ENCODE measurements at places on chromosomes 16 and 17.

GRCh38 chr16:81526199-81526598 lies 81.6 kb downstream of the CMIP start:
- DNase-seq: no peak

GRCh38 chr16:47732523-47733111 lies 271.5 kb downstream of the PHKB start:
- no peak for DNase-seq

DNA sequence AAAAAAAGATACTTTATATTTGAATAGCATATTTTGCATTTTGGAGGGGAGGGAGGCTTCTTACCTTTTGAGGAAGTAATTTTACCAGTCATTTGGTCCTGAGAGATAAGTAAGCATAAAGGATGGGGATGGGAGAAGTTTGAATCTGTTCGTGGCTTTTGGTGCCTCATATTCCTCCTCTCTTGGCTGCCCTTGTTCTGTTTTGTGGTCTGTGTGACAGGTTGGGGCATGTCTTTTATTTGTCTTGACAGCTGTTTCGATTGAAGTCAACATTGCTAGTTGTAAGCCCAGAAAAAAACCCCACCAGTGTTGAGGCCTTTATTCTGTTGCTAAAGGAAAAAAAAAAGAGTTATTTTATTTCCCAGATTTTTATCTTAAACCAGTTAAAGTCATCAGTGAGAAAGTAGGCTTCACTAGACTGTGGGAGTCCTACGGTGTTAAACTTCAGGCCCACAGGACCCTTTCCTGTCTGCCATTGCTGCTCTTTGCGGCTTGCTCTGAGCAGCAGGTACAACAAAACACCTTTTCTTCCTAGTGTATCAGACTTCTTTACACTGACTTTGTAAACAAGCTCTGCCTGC lies 11.4 kb downstream of the SLC7A6 start:
- DNase-seq: no peak

DNA sequence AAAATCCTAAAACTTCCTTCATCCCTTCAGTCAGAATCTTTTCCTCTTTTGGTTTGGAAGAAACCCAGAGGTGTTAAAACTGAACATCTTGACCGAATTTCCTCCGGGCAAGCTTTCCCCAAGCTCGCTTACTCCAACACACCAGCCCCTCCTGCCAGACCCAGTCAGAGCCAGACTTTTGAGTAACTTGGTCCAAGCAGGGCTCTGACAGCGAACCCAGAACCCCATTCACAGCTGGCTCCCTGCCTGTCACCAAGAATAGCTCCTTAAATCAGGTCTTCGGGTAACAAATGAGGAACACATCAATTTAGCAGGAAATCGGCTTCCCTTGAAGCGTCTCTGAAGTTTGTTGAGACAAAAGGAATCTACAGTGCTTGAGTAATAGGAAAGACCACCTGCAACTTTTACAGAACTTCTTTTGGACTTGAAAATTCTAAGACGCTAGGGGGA lies 27.3 kb downstream of the GAS7 start:
- no peak for DNase-seq

GRCh38 chr17:83067071-83067717 lies 12.2 kb upstream of the METRNL start:
- no peak for DNase-seq

GRCh38 chr17:46135126-46135812 lies 58.0 kb downstream of the KANSL1 start:
- DNase-seq: no peak

DNA sequence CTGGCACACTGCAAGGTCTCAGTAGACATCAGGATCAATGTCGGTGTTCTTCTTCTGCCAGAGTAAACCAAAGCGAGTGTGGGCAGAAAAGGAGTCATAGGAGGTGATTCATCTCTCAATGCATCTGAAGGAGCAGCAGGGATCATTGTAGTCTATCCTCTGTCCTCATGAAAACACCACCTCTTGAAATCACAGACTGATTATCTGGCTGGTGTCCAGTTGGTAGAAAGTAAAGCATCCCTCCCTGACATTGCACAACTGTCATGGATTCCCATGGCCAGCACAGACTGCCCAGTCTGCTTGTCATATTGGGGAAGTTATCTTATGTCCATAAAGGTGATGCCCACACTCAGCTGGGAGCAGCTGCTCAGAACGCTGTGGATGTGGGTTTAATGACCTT lies 74.1 kb downstream of the ABCC12 start:
- DNase-seq: no peak

DNA sequence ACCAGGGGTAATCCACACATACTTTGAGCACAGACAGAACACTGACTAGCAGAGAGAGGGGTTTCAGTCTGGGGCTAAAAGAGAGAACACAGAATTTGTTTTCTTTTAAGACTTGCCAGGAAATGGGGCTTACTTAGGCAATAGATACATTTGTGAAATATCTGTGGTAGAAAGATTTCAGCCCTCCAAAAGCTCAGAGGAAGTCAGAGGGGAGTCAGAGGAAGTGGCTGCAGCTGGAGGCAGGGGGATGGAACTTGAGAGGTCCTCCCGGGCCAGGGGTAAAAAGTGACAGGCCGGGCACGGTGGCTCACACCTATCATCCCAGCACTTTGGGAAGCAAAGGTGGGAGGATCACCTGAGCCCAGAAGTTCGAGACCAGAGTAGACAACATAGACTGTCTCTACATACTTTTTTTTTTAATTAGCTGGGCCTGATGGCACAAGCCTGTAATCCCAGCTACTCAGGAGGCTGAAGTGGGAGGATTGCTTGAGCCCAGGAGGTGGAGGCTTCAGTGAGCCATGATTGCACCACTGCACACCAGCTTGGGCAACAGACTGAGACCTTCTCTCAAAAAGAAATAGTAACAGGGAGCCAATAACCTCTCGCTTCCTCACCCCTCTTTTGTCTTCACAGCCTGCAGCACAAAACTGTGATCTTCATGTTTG lies 49.9 kb downstream of the NLRC5 start:
- DNase-seq: no peak

GRCh38 chr17:37833237-37833859 lies 88.5 kb upstream of the HNF1B start:
- no peak for DNase-seq

DNA sequence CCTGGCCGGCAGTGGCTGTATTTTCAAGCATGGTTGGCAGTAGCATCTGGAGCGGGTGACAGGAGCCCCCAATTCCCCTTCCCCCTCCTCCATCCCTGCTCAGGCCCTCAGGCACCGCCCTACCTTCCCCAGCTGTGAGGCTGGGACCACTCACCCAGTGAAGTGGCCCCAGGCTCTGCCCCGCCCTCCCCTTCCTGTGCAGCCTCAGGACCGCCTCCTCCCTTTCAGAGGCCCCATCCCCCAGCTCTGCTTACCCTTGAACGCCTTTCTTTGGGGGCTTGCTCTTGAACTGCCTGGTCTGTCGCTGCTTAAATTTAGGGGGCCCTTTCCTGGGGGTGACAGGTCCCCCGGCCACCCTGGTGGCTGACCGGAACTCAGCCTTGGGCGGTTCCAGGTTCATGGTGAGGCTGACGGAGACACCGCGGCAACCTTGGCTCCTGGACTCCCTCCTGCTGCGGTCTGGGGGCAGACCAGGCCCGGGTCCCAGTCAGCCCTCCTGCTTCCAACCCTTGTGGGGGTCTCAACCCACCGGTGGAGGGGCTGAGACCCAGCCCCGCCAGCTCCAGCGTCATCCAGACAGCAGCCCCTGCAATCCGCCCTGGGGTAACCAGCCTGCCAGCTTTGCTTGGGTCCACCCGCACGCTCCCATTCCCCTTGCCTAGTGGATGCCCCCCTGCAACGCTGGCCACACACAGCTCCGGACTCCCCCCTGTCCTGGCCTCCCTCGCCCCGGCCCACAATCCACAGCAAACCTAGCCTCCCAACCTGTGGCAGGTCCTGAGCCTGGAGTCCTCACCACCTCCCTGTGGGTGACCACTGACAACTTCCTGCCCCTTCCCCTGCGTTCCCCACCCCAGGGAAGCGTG lies 3.2 kb downstream of the PDE6G start:
- no peak for DNase-seq

GRCh38 chr16:31187808-31188189 lies 7.9 kb downstream of the FUS start:
- no peak for DNase-seq

DNA sequence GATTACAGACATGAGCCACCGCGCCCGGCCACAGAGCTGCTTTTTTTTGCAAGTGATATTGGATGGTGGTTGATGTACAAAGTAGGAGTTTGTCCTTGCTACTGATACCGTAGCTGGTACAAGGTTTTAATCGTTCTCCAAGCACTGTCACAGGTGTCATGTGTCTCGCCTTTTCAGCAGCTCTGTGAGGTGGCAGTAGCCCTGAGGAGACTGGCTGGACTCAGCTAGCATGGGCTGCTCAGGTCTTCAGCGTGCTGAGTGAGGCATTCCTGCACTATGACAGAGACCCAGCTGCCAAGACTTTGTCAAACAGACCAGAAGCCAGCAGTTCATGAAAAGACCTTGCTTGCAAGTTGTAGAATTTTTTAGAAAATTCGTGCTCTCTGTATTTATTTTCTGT lies 7.2 kb downstream of the WWOX start:
- DNase-seq: no peak

- no peak for DNase-seq
Observed at GRCh38 chr16:22293137-22294106, 3.8 kb upstream of the POLR3E start.

GRCh38 chr17:49457564-49458535 lies 37.2 kb upstream of the NGFR start:
- DNase-seq: no peak

DNA sequence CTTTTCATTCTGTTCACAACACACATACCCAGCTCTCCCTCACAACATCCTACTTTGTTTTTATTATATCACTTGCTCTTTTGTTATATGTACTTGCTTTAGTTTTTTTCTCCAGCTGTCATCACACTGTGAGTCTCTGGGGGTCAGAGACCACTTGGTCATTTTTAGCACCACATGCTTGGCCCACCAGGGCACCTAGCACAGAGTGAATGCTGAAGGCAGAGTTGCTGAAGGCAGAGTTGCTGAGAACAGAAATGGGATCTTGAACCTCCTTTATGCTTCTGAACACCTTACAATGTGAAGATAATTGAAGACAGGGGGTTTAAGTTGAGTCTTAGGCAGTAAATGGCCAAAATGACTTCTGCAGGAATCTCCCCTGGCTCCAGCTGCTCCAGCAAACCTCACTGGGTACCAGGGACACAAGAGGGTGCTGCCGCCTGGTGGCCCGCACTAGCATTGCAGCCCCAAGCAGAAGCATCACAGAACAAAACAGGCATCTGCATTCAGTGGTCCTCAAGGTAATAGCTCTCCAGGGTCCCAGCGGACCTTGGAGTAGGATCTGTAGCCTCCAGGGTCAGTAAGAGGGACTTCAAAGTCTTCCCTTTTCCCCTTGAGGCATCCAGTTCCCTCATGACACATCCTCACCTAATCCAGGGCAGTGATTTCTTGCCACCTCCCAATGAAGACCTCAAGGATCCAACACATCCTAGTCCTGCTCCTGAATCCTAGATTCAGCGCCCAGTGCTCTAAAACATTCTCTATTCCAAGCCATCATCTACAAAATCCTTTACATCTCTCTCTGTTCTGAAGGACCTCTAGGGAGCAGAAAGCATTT lies 1972.6 kb downstream of the TP53TG3F start:
- peak; percentile 1 for DNase-seq
